ENCODE measurements at places on chromosomes 13 and 19.
A peak's percentile ranks its signal among the peaks of the same experiment; 100 is the strongest.

GRCh38 chr13:112761701-112762689 is 72.2 kb downstream of the ATP11A start:
- DNase-seq, result no peak

- peak; percentile 37 for DNase-seq
Measured at GRCh38 chr19:43439032-43439708, 24.5 kb downstream of the TEX101 start.

DNA sequence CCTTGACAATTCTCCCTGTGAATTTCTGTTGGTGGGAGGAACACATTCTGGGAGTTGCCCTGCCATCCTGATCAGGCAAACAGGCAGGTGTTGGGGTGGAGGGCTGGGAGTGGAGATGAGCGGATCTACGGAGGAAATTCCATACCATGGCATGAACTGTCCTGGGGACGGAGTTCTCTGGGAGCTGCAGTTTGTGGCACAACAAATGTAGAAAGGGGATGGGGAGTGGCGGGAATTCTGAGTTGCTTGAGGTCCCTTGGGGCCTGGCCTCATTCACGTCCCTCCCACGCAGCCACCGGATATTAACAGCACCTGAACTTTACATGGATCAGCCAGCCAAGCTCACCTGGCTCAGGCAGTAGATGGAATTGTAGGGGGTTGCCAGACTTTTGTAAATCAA is 70.0 kb downstream of the CHST8 start:
- DNase-seq, result no peak

GRCh38 chr13:104553186-104553585 is 1487.0 kb upstream of the SLC10A2 start:
- no peak for DNase-seq

DNA sequence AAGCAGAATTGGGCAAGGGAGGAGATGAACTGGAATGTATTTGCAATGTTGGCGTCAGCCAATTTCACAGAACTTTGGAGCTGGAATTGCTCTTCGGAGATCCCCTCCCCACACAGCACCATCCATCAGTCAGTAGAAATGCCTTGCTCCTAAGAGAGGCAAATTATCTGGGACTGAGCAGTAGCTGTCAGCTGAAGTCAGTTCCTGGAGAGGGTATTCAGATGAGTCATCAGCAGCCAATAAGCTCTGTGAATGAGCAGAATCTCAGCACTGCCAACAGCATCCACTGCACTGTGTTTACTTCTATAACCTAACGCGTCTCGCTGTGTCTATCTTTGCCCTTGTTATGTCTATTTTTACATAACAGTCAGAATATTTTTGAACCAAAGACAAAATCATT is 213.7 kb downstream of the SLITRK5 start:
- no peak for DNase-seq

DNA sequence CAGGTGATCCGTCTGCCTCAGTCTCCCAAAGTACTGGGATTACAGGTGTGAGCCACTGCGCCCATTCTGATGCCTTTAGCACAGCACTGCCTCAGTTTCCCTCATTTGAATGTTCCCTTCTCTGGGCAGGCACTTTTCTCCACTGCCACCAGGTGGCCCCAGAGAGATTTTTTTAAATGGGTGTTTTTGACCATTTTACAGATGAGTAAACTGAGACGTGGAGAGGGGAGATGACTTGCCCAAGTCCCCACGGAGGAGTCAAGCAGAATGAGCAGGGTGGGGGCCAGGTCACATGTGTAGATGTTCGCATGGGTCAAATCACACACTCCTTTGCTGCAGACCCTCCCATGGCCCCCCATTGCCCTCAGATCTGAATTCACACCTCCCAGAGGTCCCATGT is 3.2 kb upstream of the PDE4C start:
- DNase-seq, result no peak

DNA sequence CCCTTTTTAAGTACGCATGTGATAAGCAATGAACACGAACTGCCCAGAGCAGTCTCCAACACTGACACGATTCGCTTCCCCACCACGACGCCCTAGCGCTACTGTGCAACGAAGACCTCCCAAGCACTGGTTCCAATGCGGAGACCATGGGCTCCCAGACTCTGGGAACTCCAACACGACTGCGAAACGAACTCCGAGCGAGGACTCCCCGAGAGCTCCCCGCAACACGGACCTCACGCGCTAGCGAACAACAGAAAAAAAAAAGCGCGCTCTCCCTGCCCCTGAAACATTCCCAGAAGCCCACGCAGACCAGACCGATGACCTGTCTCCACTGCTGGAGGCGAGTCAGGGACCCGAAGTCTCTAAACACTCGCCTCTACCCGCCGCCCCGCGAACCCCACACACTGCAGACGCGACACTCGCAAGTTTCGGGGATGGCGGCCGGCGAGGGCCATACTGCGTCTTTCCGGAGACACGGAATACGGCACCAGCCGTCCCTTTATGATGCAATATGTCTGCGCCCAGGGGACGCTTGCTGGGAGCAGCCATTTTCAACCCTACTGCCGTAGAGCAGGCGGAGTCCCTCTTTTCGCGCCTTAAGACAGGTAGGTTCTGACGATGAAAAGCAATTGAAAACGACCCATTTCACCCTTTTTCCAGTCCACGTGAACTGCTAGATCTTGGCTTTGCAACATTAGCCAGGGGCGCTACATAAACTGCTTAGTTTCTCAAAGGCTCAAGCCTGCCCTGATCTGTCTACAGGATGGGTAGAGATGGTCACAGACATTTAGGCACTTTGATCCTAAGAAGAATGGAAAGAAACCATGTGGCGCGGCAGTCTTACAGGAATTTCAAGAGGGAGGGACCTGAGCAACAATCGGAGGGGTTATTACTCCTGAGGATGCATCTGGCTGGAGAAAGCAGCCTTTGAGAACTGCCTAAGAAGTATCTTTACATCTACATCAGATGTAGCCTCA is at the start of gene ZNF577:
ZNF577 (minus strand) TSS at position 430 of the 977 bp plus-strand sequence. CDS start 7,569 bp downstream, outside the sequence.
- DNase-seq, result no peak

DNA sequence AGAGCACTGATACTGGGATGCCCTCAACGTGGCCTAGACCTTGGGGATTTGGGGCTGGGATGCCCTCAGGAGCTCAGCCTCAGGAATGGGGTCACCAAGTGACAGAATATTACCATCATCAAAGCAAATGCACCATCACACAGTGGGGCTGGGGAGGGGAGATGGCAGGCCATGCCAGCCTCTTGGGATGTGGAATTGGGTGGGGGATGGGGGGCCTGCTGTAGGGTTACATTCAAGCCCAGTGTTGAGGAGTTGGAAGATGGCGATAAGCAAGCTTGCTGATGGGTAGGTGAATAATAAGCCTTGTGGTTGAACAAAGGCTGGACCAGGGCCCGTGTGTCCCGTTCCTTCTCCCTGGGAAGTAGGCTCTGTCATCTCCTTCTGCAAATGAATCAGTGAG is 69.1 kb upstream of the GPR12 start:
- no peak for DNase-seq

DNA sequence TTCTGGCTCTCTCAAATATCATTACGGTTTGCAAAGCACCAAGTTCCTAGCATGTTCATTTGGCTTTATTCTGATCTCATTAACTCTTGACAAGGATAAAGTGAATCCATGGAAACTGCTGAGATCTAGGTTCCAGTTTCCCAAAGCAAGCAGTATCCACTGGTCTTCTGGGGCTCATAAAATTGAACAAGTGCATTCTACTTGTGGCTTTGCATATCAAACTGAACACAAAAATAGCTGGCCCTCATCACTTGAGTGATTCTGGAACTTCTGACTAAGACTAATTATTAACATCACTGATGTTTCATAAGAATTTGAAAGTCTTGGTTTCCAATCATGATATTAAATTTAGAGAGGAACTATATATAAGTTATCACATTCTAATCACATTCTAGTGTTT is 6.3 kb upstream of the KCTD12 start:
- no peak for DNase-seq

DNA sequence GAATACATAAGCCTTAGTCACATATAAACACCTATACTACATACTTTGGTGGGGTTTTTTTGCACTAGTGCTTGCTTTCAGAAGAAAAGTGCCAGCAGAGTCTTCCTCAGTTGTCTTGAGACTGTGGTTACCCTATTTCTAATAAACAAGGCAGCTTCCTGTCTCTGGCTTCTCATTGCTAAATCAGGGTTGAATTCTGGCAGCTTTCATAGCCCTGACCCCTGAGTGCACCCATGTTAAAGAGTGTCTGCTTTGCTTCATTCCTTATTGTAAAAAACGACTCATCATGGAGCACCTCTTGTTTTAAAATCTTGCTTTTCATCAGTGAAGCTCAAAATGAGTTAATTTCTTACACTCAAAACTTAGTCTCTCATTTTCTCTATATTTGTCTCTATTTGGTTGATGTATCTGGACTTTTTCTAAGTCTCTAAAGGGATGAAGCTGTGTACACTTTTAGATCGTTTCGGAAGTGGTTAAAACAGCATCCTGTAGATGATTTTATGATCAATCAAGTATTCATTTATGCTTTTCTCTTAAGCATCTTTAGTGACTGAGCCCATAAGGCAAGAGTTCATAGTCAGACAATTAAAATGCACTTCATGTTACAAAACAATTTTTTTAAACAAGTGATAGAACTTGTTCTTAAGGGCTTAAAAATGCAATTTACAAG is 72.1 kb downstream of the KLF12 start:
- no peak for DNase-seq

DNA sequence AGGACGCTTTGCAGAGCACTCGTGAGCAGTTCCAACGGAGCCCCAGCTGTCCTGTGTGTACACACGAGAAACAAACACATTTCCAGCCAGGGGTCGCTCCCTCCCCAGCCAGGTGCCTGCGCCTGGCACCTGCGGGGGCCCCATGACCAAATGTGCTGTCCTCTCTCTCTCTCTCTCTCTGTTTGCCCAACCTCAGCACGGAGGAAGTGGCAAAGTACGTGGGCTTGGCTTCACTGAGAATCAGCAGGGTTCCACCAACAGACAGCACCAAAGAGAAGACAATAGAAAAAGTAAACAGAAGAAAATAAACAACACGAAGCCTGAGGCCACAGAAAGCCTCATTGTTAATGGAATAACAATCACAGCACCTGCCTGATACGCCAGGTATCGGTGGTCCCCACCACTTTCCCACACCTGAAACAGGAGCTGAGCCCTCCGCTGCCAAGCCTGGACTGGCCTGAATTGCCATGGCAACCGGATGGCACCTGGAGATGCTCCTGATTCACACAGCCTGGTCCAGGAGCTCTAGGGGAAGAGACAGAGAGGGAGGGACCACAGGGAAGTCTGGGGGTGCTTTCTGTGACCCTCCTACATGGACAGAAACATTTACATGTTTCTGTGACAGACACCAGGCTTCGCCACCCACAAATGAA is 103.9 kb upstream of the CACNA1A start:
- DNase-seq, result no peak

DNA sequence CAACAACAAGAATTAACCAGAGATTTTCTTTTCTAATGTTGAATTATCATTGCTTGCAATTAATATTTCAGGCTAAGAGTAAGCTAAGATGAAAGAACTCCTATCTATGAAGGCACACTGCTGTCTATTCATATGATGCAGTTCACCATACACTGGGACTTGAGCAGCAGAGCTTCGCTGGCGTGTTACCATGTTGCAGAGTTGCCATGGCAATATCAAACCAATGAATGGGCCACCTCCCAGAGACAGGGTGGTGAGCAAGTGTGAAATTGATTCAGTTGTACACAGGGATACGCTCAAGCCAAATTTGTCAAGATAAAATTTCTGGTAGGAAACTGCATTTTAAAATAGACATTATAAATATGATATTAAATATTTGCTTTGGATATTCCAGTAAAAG is 69.3 kb upstream of the MYO16 start:
- DNase-seq, result no peak

- DNase-seq, result no peak
Measured at GRCh38 chr13:36973009-36973408, 26.1 kb downstream of the ALG5 start.

- no peak for DNase-seq
Measured at GRCh38 chr13:39820606-39821005, 165.1 kb downstream of the COG6 start.

- DNase-seq, result no peak
Measured at GRCh38 chr13:63551731-63552130, 2136.1 kb upstream of the PCDH20 start.

DNA sequence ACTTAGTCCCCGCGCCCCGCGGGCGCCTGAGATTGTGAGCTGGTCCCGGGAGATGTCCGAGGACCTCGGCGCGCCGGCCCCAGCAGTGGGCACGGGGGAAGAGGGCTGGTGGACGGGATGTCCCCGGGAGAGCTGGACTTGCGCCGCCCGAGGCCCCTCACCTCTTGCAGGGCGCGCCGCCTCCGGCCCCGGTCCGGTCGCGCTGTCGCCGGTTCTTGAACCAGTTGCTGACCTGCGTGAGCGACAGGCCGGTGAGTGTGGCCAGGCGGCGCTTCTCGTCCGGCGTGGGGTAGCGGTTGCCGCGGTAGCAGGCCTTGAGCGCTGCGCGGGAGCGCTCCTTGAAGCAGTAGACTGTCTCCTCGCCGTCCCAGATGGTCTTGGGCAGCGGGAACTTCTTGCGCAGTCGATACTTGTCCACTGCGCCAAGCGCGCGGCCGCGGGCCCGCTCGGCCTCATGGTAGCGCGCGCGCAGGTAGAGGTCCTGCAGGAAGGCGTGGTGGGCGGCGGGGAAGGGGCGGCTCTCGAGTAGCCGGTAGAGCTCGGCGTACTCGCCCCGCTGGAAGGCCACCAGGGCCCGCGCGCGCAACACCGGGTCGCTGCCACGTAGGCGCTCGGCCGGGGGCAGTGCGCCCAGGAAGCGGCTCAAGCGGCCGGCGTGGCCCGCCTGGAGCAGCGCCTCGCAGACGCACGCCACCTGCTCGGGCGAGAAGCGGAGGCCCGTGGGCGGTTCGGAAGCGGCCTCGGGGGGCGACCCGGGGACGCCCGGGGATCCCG is 984 bp downstream of the SIX5 start:
- no peak for DNase-seq

GRCh38 chr13:87129602-87130300 is 541.4 kb upstream of the SLITRK5 start:
- no peak for DNase-seq

- no peak for DNase-seq
Measured at GRCh38 chr19:8108560-8109445, 40.6 kb downstream of the FBN3 start.

- no peak for DNase-seq
Measured at GRCh38 chr13:28819046-28819730, 951 bp upstream of the MTUS2 start.

- no peak for DNase-seq
Measured at GRCh38 chr19:45574526-45574925, 10.1 kb downstream of the OPA3 start.

- DNase-seq, result no peak
Measured at GRCh38 chr19:6402058-6402457, 9.1 kb upstream of the GTF2F1 start.

DNA sequence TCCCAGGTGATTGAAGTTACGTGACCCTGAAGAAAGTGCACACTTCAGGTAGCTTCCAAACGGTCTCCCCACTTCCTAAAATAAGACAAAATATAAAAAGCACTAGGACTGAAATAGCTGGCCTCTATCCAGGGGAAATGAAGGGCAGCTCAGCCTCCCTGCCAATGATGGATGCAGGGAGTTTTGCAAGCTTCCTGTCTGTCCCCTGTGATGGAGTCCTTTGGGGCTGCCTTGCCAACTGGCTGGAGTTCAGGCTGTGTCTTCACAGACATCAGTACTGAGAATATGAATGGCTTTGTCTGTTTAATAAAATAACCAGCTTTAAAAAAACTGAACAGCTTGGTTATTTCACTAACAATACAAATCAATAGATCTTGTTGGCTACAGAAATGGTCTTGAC is 101.4 kb upstream of the GPR12 start:
- no peak for DNase-seq

- no peak for DNase-seq
Measured at GRCh38 chr19:50204811-50205675, 1.6 kb downstream of the MYH14 start.

All from Kasumi-1 (cell line).